ENCODE measurements at places on chromosomes 12 and 14.

DNA sequence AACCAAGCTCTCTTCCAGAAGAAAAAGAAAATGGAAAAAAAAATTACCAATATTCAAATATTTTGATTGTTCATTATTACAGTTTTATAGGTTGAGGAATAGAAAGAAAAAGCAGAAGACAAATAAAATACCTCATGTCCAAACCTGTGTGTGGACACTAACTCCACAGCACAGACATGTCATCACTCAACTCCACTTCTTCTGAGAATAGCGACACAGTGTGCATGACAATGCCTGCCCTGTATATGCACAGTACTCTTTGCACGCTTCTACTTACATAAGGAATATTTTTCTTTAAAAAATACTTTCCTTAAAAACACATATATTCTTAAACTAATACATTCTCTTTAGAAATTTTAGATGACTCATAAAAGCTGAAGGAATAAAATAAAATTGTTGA is 81.1 kb downstream of the HMGA2 start:
- no peak for DNase-seq

- DNase-seq, result no peak
Observed at GRCh38 chr12:129127211-129127610, 273.9 kb downstream of the GLT1D1 start.

- no peak for DNase-seq
Observed at GRCh38 chr14:96380735-96381134, 11.2 kb upstream of the AK7 start.

- DNase-seq, result no peak
Observed at GRCh38 chr14:52076334-52076733, 7.5 kb upstream of the NID2 start.

DNA sequence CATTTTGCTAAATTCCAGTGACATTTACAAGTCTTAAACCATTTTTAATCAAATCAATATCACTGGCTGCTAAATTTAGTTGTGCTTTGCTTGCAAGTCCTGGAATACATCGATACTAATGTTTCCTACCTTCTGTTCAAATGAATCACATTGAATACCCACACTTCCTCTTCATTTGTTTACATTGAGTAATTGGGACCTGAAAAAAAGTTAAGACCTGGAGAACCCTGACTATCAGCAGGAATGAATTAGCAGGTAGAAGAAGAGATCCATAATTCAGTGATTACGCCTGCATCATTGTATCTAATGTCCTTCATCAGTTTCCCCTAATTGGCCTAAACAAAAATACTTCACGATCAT is 369.3 kb downstream of the ETNK1 start:
- DNase-seq, result no peak

GRCh38 chr12:104649217-104649824 is 192.6 kb downstream of the CHST11 start:
- DNase-seq, result no peak

DNA sequence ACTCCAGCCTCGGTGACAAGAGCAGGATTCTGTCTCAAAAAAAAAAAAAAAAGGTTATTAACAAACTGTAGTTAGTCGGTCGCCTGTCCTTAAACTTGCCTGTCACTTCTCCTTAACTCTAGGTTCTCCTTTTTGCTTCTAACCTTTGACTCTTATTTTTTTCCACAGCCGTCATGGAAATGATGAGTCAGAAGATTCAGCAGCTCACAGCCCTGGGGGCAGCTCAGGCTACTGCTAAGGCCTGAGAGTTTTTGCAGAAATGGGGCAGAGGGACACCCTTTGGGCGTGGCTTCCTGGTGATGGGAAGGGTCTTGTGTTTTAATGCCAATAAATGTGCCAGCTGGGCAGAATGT is 418 bp upstream of the MYG1 start:
- DNase-seq, result peak; percentile 53

- no peak for DNase-seq
Observed at GRCh38 chr12:109875572-109876131, 4.7 kb downstream of the GLTP start.

DNA sequence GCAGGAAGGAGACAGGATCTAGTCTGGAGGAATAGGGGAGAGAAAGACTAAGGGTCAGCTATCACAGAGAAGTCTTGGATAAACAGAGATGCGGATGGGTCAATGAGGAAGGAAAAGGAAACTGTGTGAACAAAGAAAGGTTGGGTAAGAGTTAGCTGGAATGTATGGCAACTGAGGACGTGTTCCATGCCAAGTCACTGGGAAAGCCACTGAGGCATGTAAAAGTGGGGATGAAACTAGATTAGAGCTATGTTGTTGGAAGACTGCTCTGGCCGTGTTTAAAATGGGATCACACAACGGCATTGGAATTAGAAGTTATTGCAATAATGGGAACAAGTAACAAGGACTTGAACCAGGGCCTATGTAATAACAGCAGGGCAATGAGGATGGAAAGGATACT is 3.9 kb upstream of the NR2C1 start:
- DNase-seq, result no peak

DNA sequence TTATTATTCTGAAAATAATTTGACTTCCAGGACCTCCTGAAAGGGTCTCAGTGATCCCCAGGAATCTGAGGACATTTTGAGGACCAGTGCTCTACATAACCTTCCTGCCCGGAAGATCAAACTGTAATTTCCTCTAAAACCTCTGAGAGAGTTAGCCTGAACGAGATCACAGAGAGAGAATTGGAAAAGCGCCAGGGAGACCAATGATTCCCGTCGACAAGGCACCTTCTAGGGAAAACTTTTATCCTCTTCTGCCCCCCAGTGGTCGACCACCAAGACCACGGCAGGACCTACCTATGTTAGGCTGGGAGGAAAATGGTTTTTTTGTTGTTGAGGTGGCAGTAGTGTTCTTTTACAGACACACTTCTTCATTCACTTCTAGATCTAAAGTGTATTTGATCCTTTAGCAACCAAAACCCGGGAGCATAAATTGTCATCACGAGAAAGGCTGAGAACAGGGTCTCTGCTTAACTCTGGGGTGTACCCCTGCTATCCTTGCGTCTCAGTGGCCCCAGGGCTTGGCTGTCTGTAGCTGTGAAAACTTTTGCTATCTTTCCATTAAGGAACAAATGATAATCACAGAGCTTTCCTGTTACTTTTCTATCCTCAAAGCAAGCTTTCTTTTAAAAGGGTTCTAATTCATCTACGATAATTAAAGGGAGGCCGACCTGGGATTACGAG is 62.9 kb upstream of the NID2 start:
- peak; percentile 55 for DNase-seq

- DNase-seq, result no peak
Observed at GRCh38 chr14:49882826-49883694, 9.8 kb upstream of the ARF6 start.

All from CD4-positive, alpha-beta T cell treated with Interleukin-2 at 100 ng/mL for 4 hours (primary cell).